ENCODE measurements at places on chromosomes 2 and 18. TPM values are rescaled to one million over a fixed set of nuclear protein-coding genes. Genes with fewer than 3 reads are reported as not detected.
A peak's percentile ranks its signal among the peaks of the same experiment; 100 is the strongest.

DNA sequence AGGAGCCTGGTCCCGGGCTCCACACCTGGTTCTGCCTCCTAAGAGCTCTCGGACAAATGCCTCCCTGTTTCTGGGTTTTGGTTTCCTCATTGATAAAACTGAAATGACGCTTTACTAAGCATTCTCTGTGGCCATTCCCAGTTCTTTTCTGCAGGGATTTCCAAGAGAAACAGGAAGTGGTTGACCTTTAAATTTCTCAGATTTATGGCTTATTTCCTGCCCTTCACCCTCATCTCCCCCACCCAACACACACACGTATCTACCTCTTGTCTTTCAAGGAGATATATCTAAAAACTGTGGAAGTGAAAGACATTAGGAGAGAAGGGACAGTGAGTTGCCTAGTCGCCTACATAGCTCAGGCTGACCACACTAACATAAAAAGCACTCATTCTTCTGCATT is 53.0 kb downstream of the PIEZO2 start:
- no peak for DNase-seq

DNA sequence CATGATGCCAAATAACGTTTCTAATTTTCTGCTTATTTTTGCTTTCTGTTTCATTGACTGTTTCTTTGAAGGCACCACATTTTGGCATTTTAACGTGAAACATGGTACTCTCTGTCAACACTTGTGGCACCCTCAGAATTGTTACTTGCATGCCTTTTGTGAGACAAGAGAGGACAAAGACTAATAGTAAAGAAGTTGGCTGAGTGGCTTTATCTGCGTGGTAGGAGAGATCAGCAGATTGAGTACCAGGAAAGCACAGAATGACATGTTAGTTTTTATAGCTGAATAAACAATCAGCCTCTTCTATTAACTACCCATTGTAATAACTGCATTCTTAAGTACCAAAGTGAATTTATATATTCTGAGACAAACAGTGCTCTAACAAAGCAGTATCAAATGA is 8.6 kb downstream of the ZNF638 start:
- no peak for DNase-seq

DNA sequence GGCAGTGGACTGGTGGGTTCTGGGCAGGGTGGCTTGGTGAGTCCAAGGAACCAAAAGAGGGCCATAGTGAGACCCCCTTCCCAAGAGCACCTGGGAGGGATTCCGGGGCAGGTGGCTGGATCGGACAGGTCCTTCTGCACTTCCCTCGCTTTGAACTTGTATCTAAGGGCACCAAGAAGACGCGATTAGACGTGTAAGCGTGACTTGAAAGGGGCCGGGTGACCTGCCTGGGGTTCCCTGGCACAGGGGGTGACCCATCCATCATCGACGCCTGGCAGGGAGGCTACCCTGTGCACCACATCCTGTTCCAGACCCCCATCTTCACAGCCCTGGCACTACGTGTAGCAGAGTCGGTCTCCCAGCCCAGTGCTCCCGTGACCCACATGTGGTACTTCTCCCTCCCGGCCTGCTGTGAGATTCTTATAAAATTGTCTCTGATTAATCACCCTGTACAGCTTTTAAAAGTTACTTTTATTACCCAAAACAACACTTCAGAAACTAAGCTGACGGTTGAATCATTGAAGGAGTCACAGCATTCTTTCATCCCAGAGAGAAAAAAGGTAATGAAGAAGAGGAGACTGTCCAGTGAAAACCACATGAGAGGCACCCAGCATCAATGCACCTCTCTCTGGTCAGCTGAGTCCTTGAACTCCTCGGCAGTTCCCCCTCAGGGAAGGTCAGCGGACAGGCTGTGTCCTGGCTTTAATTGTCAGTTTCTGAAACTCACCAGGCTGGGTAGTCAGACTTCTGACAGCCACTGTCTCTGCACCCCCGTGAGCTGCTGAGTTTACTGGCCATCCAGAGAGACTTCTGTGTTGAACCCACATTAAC is 13.0 kb downstream of the SH3BP4 start:
- peak; percentile 19 for DNase-seq

DNA sequence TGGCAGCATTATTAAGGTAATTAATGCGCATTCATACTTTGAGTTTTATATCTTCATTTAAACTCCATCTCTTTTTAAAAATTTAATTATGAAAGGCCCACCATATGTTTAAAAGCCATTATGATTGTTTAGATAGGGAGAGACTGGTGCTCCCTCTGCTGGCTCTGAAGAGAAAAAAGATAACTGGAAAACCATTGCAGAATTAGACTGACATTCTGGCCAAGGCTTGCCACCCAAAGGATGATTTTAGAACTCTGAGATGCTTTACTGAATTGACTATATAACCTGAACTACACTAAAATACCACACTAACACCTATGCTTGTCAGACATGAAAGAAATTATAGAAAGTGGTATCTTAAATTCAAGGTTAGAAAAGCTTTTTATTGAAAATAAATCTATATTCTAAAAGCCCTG is 127.6 kb upstream of the SPOPL start:
- DNase-seq: no peak

DNA sequence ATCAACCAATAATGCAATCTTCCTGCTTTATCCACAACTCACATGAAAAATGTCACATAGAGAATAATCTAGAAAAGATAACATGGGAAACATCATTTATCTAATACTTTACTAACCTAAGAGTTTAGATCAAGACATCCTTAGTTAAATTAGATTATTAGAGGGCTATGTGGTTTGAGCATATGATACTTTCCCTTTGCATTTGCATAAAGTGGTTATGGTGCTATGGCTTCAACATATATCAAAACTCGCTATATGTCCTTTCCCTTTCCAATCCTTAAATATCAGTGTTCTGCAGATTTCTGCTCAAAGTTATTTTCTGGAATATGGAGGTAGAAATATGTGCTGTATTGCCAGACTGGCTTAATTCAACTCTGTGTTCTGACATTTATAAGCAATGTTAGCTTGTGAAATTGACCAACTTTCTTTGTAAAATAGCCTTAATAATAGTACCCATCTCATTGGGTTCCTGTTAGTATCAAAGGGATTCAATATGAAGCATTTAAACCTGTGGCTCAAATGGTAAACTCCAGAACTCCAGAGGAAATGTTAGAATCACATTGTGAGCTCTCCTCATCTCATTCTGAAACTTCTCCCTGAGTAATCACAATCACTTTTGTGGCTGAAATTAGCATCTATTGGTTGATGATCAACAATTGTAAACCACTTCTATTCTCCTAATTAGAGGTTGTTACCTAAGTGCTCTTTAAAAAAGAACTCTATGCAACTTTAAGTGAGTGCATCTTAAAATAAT is 1089.9 kb upstream of the SLC39A10 start:
- DNase-seq: no peak

GRCh38 chr2:176022048-176022447 is 20.0 kb upstream of the LNPK start:
- no peak for DNase-seq

- DNase-seq: no peak
These were observed 330.7 kb downstream of the MTX2 start for GRCh38 chr2:176599796-176600485.

DNA sequence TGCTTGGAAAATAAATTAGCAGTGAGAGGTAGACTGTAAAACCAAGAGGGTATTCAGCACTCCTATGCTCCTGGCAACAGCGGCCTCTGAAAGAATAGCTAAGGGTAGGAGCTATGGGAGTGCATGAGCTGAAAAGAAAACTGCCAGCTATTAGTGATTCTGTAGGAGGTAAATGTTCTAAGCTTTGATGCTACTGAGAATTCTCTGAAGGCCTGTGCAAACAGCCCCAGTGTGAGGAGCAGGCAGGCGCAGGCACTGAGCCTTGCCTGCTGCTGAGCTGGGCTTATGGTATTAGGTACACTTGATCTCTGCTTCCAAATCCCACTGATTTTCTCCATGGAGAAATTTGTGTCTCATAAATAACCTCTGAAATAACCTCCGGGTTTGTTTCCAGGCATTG is 86.7 kb downstream of the NYAP2 start:
- DNase-seq: no peak

DNA sequence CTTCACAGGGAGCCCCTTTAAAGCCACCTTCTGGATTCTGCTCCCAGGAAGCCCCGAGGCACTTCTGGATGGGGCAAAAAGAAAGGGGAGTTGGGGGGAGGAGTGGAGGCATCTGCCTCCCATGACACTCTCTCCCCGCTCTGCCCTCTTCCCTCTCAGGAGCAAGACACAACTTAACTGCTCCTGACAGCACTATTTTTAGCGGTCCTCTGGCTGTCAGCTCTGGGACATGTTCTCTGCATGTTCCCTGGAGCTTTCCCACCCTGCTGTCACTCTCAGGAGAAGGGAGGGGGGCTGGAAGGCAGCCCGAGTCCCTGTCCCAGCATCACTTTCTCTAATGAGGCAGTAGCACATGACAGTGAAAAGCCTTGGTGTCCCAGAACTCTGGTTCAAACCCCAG is 32.3 kb downstream of the PLB1 start:
- no peak for DNase-seq

GRCh38 chr18:79785831-79786230 is 11.9 kb upstream of the KCNG2 start:
- no peak for DNase-seq

GRCh38 chr18:9356976-9357375 is 22.4 kb downstream of the TWSG1 start:
- no peak for DNase-seq

ALK gene
- not detected for total RNA-seq

GRCh38 chr18:79971211-79971952 is 6.9 kb downstream of the HSBP1L1 start:
- no peak for DNase-seq

SPATS2L gene
- total RNA-seq: 110 TPM

CD8B gene
- total RNA-seq: 2.3 TPM

DNA sequence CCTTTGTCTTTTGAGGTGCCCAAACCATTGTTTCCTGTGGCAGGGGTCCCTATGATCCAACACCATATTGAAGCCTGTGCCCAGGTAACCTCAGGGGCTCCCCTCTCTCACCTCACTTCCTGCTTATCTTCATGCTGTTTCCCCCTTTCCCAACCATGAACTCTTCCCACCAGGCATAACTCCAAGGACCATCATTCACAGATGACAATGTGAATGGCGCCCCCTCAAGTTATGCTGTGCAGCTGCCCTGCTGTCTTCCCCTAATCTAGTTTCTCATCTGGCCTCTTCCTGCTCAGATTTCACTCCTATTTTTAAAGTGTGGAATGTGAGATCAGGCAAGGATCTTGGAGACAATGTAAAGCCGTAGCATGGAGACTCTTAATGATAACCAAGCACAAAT is 1.4 kb downstream of the GMPPA start:
- DNase-seq: no peak

DNA sequence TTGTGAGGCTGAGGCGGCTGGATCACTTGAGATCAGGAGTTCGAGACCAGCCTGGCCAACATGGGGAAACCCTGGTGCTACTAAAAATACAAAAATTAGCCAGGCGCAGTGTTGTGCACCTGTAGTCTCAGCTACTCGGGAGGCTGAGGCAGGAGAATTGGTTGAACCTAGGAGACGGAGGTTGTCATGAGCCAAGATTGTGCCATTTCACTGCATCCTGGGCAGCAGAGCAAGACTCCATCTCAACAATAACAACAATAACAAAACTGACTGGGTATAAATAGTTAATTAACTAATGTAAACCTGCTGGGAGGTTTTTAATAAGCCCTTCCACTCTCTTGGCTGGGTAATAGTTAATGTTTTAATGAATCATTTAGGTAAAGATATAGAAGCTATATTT is 7.8 kb downstream of the SULT6B1 start:
- DNase-seq: no peak

- DNase-seq: no peak
These were observed 284.3 kb downstream of the CYP26B1 start for GRCh38 chr2:71863396-71863795.

LOXL3 gene
- 10.7 TPM for total RNA-seq

- DNase-seq: no peak
These were observed 158.0 kb upstream of the RBMS1 start for GRCh38 chr2:160651416-160652200.

- DNase-seq: no peak
These were observed 26.9 kb upstream of the KCTD1 start for GRCh38 chr18:26574958-26575864.

DNA sequence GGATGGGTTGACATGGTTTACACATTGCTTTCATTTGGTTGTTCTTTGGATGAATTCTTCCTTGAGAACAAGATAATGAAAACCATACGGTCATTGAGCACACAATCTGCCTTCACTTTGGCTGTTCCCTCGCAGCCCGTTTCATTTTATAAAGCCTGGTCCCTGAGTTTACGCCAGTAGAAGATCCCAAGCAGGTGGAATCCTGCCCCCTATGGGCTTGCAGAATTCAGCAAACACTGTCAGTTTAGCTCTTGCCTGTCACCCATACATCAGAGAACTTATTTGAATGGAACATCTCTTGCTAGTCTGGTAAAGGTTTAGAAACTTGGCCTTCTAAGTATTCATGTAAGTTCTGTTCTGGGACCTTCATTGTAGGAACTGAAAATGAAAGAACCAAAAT is 666.4 kb upstream of the ZEB2 start:
- DNase-seq: no peak

GRCh38 chr2:46999857-47000678 is 84.5 kb upstream of the MCFD2 start:
- no peak for DNase-seq

AQP12A gene
- total RNA-seq: not detected

All from omental fat pad (tissue), 4 donors.